ENCODE measurements at places on chromosomes 7 and 10.

GRCh38 chr10:9268176-9268575 is 1213.7 kb downstream of the GATA3 start:
- DNase-seq = no peak

- DNase-seq = no peak
Measured at GRCh38 chr7:137774793-137775201, 72.0 kb downstream of the DGKI start.

DNA sequence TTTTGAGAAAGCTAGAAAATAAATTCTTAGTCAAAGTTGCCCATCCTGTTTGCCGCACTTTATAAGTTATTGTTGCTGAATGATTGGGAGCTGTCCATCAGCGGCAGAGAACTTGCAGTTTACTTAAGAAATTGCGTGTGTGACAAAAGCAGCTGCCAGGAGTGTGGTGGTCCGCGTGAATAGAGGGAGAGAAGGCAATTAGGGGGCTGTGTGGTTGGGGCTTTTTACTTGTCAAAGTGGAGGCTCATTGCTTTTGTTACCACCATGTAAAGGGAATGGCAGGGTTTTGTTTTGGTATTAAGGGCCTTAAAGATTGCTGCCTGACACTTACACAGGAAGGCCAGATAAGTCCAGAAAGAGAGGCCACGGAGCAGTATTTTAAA is 177.8 kb downstream of the TCF7L2 start:
- DNase-seq = no peak

- peak; percentile 69 for DNase-seq
Measured at GRCh38 chr7:73429215-73429614, 4.4 kb upstream of the FZD9 start.

All from NCI-H748 treated with DMSO at 0.1 percent for 48 hours (cell line).